Fibroblast of mammary gland (primary cell): ENCODE measurements at places on chromosomes 5 and 9.

DNA sequence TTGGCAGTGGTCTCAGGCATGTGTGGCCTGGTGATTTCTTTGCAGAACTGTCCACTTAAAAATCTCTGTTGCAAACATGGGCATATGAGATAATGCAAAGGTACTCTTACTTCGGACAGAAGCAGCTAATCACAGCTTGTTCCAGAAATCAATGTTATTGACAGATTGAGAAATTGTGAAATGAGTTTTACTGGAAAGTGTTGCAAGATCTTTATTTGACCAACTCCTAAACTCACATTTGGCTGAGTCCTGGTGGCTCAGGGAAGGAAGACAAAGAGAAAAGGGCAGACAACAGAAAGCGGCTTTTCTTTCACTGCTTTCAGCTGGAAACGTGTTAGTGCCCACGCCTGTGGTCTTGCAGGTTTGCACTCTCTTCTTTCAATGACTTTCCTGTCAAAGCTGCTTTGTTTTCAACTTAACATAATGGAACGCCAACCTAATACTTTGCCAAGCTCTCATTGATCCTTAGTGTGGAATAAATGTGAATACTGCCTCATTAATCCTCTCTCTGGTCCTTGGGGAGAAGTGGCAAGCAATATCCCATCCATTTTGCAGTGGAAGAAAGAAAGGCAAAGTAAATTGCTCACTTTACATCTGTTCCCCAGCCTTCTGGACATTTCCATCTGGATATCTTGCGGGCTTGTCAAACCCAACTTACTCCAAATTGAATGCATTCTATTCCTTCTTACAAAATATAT, 586.4 kb downstream of the LRRC70 start:
- DNase-seq, result no peak

GRCh38 chr5:14443671-14444093, 137.9 kb upstream of the OTULINL start:
- DNase-seq, result peak; percentile 67

- DNase-seq, result no peak
Observed at GRCh38 chr5:40568548-40568947, 111.2 kb upstream of the PTGER4 start.

DNA sequence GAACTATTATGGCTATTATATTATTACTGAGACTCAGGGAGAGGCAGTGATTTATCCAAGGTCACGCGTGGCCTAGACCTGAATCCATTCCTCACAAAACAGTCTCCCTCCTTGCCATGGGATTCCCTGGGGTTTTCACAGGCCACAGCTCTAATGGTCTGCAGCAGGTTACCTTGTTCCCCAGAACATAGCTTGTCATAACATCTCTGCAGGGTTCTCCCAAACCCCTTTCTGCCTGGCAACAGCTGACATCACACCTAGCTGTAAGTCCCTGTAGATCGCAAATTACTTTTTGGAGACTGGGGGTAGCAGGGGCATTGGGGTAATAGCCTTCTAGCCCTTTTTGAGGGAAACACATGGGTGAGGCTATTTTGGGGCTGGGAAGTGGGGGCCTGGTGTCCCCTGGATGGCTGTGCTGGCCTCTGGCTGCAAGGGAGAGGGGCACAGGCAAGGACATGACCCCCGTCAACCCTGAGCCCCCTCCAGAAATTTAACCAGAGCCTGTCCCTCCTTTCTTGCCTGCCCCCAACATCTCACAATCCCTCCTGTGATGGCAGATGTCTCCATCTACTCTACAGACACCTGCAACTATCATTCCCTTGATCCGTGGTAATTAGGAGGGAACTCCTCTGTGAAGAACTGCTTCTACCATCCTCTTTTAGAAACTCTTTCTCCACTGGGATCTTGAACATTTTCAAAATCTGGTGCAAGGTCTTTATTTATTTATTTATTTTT, 1.3 kb downstream of the CD74 start:
- no peak for DNase-seq

GRCh38 chr5:54700986-54701578, 183.5 kb downstream of the SNX18 start:
- peak; percentile 59 for DNase-seq

DNA sequence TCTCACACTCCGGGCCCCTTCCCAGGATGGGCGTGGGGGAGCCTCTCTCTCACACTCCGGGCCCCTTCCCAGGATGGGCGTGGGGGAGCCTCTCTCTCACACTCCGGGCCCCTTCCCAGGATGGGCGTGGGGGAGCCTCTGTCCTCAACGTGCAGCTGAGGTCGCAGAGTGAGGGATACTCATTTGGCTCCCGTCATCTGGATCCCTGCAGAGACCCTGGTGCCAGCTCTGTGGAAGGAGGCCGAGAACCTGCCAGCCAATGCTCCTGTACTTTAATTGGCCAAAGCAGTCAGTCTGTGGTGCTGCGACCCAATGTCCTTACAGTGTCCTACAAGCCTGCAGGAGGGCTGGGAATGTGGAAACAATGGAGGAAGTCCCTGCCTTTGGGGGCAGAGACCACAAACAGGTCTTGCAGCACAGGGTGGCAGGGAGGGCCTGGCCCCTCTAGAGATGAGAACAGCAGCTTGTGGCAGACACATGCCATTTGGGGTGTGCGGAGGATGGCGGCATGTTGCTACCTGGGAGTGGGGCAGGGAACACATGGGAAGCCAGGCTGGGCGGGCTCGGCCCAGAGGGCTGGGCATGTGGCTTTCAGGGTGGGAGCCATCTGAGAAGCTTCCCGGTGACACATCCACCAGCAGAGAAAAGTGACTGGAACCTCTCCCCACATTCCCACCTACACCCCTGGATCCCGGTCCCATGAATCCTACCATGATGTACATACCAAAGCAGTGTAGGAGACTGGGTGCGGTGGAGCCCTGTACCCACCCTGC, 13.6 kb upstream of the MRNIP start:
- no peak for DNase-seq

DNA sequence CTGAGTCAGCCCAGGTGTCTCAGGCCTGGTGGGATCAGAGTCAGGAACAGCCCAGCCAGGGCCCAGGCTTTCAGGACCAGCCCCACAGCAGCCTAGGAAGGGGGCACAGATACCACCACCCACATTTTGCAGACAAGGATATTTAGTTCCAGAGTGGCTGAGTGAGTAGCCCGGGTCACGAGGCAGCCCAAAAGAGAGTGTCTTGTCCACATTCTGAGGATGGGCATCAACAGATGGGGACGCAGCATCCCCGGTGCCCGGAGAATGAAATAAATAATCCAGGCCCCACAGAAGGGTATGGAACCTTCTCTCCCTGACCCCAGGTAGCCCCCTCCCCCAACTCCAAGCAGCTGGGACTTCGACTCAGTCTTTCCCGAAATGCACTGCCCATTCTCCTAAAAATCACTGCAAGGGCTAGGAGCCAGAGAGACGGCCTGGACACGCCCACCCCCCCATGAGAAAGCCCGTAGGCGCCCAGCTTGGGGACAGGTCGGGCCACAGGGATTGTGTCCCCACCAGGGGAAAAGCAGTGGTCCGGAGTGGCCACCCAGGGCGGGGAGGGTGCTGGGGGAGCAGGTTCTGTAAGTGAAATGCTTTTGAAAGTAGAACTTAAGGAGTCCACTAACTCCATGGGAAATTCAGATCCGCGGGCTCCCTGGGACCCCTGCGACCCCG, 6.9 kb downstream of the LHX3 start:
- DNase-seq, result no peak

GRCh38 chr9:127283917-127284497, 19.4 kb downstream of the GARNL3 start:
- peak; percentile 53 for DNase-seq

GRCh38 chr5:137605411-137605810, 106.3 kb upstream of the SPOCK1 start:
- DNase-seq, result peak; percentile 30

DNA sequence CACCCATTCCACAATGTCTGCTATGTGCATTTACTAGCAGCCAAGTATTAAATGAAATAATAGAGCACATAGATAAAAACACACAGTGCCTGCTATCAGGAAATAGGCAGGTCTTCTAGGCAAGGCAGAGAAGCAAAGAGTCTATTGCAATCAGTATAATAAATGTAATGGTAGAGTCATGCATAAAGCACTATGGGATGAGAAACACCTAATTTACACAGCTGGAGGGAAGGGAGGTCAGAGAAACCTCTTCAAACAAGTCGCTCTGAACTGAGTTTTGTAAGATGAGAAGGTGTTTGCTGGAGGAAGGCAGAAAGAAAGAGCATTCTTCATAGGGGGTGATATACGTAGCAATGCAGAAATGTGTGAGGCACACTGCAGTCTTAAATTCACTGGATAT, 341.0 kb upstream of the DMAC1 start:
- DNase-seq, result no peak

DNA sequence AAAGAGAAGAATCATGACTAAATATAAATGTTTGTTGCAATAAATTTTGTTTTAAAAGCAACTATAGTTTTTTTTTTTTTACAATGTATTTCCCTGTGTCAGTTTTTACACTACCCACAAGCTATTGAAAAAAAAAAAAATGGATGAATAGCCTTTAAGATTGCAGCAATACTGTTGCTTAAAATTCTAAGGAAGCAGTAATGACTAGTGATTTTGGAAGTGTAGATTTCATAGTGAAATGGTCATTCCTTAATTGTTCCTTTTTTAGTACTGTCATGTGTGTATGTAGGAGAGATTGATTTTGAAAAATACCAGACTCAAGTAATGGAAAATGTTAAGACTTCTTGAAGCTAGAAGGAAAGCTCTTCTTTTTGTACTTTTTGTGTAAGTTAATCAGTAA, 53.1 kb downstream of the NDUFS4 start:
- DNase-seq, result no peak

GRCh38 chr9:132040808-132041207, 38.9 kb downstream of the MED27 start:
- DNase-seq, result no peak

- DNase-seq, result peak; percentile 45
Observed at GRCh38 chr5:23223846-23224245, 283.6 kb upstream of the PRDM9 start.

DNA sequence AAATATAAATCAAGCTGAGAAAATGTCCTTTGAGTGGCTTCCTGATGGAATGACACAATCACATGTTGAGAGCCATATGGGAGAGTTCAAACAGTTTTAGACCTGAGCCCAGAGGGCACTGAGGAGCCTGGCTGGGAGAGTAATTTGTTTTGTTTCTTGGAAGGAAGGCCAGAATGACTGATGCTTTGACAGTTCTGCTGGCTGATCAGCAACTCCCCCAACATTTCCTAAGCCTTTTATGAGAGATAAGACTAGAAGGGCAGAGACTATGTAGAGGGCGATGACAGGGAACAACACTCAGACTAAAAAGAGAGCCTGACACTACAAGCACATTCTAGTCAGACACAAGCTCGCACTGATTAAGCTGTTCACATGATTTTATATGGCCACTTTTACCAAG, 169.2 kb downstream of the COX7C start:
- no peak for DNase-seq

GRCh38 chr5:32840606-32841005, 129.5 kb downstream of the NPR3 start:
- peak; percentile 6 for DNase-seq

DNA sequence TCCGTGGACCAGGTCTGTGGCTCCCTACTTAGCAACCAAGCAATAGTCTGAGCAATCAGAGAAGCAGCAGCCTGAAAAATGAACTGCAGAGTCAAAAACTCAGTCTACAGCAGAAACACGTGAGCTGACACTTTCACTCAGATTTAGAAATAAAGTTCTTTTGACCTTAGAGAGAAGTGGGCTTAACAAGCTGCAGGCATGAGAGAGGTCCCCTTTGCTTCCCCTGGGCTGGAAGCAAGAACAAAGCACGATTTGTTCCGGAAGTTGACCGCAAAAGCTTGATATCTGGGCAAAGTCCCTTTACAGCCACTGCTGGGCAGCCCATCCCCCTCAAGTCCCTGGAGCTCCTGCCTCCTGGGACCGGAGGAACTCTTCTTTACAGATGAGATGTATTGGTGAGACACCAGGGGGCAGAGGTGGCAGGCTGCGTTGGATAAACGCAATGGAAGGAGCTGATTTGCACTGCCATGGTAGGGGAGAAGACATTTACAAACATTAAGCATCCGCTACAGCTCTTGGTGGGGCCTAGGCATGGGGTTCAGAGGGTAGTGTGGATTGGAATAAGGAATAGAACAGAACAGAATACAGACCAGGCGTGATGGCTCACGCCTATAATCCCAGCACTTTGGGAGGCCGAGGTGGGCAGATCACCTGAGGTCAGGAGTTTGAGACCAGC, 5.8 kb upstream of the SOWAHA start:
- no peak for DNase-seq

DNA sequence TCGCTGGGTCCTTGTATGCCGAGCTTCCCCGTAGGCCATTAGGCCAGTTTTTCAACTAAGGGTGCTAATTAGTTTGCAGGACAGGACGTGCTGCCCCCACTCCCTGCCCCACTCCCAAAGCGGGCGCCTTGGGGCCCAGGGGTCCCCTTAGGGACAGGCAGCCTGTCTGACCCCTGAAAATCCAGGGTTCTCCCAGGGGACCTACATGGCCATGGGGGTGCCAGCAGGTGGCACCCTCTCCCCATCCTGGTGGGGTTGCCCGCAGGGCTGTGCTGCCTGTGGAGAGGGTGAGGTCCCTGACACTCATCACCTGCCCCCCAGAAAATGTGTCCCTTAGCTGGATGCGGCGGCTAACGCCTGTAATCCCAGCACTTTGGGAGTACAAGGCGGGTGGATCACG, 8.5 kb upstream of the CCDC187 start:
- peak; percentile 47 for DNase-seq

- DNase-seq, result peak; percentile 62
Observed at GRCh38 chr5:174935854-174936474, 211.6 kb downstream of the MSX2 start.

DNA sequence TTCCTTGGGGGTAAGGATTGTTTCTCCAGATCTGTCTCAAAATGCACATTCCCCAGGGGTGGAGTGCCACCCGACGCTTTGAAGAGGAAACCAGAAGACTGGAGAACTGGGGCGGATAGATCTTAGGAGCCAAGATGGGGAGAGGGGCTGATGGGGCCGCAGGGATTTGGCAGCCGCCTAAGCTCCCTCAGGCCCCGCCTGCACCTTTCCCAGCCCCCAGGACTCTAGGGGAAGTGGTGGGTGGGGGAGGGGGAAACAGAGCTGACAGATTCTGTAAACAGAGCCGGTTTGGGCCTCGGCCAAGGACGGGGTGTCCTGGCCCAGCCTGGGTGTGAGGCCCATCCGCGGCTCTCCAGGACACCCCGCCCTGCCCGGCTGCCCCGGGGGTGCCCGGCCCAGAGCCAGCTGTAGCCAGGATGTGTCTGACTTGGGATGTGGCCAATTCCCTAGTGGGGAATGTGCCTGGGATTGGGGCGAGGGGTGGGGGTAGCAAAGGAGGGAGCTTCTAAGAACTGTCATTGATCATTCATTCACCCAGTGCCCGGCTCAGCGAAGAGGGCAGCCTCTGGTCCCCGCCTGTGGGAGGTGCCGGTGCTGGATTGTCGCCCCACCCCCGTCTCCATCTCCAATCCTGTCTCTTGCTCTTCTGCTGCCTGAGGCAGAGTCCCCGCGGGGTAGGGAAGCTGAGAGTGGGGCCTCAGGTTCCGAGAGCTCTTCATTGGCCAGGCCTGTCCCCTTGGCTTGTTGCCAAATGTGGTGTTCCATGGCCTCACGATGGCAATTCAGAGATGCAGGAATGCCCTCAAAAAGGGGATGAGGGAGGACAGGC, 54.8 kb upstream of the CDKN2AIPNL start:
- DNase-seq, result peak; percentile 95

DNA sequence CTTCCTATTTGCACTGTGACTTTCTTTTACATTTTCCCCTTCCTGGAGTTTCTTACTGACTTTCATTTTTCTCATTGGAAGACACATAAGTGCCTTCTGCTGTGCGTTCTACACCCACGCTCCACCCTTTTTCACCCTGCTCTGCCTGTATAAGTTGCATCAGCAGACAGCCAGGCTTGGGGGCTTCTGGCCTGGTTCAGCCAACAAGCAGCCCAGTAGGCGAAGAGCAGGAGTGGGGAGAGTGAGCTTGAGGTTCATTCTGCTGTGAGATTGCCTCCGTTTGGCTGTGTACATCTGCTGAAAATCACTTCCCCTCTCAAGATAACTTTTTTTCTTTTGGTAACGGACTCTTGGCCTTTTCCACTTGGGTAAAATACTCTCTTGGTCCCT, 38.4 kb downstream of the RASGRF2 start:
- no peak for DNase-seq
